ENCODE measurements at places on chromosomes 6 and 20.

DNA sequence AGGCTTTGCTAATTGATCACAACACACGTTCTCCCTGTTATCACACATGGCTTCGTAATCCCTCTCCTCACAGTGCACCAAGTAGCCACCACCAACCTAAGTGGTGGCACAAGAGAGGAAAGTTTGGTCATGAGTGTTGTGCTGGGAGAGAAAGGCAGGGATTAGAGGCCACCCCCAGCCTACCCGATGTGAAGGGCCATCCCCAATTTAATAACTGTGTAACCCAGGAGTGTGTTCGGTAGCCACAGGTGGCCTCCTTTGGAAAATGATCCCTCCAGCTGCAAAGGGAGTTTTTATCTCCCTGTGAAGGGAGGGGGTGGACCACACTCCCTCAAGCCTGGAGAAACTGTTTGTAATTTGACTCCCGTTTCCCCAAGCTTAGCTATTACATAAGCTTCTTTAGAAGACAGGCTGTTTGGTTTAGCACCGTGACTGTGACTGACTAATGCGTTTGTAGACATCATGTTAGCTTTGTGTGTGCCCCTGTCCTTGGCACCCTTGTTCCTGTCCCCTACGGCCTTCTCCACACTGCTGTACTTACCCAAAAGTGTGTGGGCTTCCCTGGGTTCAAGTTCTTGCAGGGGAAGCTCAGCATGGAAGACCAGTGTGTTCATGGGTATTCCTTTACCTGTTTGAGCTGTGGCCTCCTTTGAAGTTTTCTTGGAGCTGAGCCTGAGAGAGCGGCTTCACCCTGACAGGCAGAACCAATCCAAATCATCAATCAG is 20.6 kb downstream of the PPP1R16B start:
- peak; percentile 22 for DNase-seq

DNA sequence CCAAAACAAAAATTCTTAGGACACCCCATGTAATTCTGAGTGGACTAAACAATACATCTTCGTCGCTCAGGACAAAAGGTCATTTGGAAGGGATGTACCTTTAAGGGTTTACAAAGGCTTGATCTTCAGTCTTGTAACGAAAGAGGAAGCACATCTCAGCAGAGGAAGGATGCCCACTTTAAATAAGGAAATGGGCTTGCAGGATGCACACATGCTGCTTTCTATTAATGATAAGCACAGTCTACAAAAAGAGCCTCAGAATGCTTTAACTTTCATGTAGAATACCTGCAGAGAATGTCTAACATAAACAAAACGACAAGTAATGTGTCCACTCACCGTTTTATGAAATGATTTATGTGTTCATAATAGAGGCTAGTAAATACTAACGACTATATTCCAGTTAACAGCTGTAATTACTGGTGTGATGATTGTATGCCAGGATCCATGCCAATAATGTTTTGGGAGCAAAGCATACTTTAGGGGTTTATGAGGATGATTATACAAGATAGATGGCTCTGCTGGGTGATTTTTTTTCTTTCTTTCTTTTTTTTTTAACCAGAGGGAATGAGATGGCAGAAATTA is 216.9 kb downstream of the GMDS start:
- no peak for DNase-seq

DNA sequence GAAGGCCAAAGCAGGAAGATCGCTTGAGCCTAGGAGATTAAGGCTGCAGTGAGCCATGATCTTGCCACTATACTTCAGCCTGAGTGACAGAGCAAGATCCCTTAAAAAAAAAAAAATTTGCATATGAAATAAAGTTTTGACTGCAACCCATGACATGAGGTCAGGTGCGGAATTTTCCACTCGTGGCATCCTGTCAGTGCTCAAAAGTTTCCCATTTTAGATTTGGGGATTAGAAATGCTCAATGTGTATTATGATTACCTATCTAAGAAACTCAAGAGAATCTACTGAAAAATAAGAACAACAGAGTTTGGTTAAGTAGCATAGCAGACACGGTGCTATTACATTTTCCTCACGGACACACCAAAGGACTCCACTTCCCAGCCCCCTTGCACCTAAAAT is 11.7 kb downstream of the SLC23A2 start:
- DNase-seq: no peak

- DNase-seq: no peak
These were observed 69.0 kb upstream of the ZNF217 start for GRCh38 chr20:53662595-53662994.

DNA sequence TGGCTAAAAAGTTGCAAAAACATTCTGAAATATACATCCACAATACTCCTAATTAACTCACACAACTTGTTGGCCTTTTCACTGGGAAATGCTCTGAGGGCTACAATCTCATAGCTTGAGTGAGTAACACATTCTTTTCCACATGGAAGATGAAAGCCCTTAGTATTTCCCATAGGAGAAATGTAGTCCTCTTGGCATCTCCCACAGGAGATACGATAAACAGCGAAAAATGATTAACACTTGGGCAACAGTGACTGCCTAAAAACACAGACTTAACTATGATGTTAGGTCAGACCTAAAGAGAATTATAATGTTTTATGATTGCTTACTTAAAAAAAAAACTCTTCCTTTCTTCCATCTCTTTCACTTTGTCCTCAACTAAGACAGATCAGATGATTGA is 9.0 kb downstream of the MYLK4 start:
- DNase-seq: no peak

- DNase-seq: no peak
These were observed 21.0 kb upstream of the SERINC3 start for GRCh38 chr20:44542890-44543289.
